ENCODE measurements at places on chromosomes 11 and 22. TPM values are rescaled to one million over a fixed set of nuclear protein-coding genes. Genes with fewer than 3 reads are reported as not detected.

SPDYC gene
- total RNA-seq, result not detected

ATP6V1E1 gene
- total RNA-seq, result 176 TPM

PIWIL4 gene
- 1.6 TPM for total RNA-seq

CNGA4 gene
- 0.09 TPM for total RNA-seq

GLB1L2 gene
- total RNA-seq, result 0.18 TPM

SSTR3 gene
- 0.09 TPM for total RNA-seq

CARD18 gene
- not detected for total RNA-seq

PIK3C2A gene
- total RNA-seq, result 44.2 TPM

OTOG gene
- total RNA-seq, result not detected
